ENCODE measurements at places on chromosomes 5 and 9.

- peak; percentile 97 for DNase-seq
These were observed 160.9 kb upstream of the NR3C1 start for GRCh38 chr5:143564417-143564816.

DNA sequence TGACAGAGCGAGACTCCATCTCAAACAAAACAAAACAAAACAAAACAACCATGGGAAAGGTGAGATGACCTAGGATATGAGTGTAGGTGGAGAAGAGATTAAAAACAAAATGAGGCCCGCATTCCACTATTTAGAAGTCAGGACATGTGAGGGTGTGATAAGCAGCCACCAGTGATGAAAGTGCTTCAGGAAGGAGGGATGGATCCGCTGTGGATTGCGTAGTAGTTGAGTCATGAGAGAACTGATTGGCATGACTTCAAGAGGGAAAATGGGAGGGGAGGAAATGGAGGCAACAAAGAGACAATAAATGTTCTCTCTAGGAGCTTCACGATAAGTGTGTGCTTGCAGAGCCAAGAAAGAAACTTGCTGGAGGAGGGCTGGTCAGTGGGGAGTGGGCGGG lies 367.6 kb downstream of the ARL15 start:
- peak; percentile 37 for DNase-seq

- no peak for DNase-seq
These were observed 65.0 kb upstream of the AFAP1L1 start for GRCh38 chr5:149206524-149207141.

- peak; percentile 46 for DNase-seq
These were observed 62.8 kb downstream of the HMCN2 start for GRCh38 chr9:130328349-130328801.

DNA sequence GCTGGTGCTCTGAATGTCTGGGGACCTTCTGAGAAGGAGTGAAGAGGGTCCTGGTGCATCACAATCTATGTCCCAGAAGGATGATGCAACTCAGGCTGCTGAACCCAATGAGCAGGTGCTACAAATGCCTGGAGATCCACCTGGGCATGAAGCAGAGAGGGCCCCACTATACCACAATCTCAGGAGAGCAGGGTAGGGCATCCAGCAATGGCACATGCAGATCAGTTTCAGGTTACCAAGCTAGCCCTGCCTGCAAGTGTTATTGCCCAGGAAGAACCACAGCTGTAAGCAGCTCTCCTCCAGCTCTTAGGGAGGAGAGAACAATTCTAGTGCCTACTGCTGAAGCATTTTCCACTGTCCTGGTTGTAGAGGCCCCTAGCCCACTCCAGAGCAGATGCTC lies 389.2 kb upstream of the TNC start:
- DNase-seq = no peak

GRCh38 chr9:128633057-128633456 lies 23.6 kb downstream of the DYNC2I2 start:
- no peak for DNase-seq

- no peak for DNase-seq
These were observed 150.3 kb downstream of the PBX3 start for GRCh38 chr9:125897481-125897880.

DNA sequence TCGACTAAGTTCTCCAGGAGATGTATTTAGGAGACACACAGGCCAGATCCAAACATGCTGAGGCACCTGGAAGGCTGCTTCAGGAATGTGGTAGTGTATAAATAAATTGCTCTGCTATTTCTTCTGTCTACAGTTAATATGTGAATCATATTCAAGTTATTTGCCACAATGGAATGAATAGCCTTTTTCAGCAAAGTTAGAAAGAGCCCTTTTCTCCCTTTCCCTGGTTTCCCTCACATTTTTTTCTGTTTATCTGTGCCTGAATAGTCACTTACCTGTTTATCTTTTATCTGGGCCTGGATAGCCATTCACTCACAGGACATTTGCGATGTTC lies 44.1 kb upstream of the CLINT1 start:
- DNase-seq = no peak

- no peak for DNase-seq
These were observed 133.9 kb downstream of the GIN1 start for GRCh38 chr5:102986074-102986473.

Measured in inflammatory macrophage treated with lipopolysaccharide for 1 hour (primary cell).